ENCODE measurements at places on chromosomes 6 and 20.

GRCh38 chr6:74611220-74611619, 594.6 kb downstream of the COL12A1 start:
- DNase-seq, result no peak

DNA sequence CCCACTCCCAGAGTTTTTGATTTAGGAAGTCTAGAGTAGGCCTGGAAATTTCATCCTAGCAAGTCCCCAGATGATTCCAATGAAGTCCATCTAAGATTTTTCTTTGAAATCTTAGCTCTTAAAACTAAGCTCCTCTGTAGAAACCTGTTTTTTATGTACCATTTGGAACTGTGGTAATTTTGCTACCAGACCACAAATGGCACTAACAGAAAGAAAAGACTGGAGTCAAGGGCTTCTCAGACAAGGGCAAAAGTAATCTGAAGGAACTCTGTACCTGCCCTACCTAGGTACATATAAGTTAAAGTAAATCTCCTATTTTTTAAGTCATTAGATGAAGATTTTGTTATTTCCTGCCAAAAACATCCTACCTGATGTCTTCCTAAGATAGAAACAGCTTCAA, 155.0 kb upstream of the HTR1E start:
- DNase-seq, result no peak

DNA sequence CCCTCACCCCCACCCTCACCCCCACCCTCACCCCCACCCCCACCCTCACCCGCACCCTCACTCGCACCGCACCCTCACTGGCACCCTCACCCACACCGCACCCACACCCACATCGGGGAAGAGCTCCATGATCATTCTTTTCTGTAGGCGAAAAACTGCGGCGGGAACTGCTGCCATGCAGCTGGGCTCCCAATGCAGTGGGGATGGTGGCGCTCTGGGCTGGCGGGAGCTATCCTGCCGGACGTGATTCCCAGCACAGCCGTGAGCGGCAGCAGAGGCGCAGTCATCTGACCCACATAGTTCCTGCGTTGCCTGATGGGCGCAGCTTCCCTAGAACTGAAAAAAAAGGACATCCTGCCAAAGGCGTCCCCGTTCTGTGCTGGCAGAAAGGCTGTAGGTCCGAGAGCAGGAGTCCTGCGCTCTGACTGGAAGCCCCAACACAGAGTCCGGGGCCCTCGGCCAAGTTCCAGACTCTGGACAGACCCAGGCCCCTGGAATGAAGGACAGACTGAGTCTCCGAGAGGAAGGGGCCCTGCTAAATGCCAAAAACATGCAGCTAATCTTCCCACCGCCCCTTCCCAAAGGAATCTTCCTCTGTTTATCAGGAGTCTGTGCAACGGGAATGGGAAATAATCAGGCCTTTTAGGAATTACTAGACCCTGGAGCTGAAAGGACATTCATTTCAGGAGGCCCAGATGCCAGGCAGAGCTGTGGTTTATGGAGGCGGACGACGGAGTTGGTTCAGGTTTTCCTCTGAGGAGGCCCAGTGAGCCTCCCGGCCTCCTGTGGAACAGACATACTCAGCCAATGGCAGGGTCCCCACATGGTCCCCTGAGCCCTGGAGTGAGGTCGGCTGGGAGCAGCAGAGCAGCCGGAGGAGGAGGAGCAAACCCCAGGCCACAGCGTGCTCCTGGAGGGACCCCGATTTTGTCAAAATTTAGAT, 14.1 kb upstream of the TCFL5 start:
- peak; percentile 76 for DNase-seq

GRCh38 chr6:113039005-113039404, 691.9 kb downstream of the RFPL4B start:
- DNase-seq, result no peak

GRCh38 chr20:55584964-55585363, 420.4 kb downstream of the CBLN4 start:
- no peak for DNase-seq

- DNase-seq, result peak; percentile 6
Measured at GRCh38 chr6:148580442-148580841, 166.4 kb upstream of the UST start.

GRCh38 chr20:57672164-57672563, 37.7 kb downstream of the PMEPA1 start:
- no peak for DNase-seq

DNA sequence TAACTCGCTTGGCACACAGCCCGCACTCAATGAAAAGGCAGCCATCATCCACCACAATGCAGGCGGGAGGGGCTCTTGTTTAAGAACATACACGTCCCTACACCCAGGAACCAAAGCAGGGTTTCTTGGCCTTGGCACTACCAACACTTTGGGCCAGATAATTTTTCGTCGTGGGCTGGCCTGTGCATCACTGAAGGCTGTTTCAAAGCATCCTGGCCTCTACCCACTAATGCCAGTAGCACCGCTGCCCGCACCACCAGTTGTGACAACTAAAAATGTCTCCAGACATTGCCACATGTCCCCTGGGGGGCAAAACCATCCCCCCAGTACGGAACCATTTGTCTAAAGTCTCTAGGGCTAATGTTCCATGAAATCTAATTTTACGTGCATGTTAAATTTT, 13.0 kb downstream of the UQCC2 start:
- DNase-seq, result no peak

Measured in LNCaP clone FGC (cell line).